Vagina (tissue), 2 donors: ENCODE measurements at places on chromosomes 13 and 19.

DNA sequence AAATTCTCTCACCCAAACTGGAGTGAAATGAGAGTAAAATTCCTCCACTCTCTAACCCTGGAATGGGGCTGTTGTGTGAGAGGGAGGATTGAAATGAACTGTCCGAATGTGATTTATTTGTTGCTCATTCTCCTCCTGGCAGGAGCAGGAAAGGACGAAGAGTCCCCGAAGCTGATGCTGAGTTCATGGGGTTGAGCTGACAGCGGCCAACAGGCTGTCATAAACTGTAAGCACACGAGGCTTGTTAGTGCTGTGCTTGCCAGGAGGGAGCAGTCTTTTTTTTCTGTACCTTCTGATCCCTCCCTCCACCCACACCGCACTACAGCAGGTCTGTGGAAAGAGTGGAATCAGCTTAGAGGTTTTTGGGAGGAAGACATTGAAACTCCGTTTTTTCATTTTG lies 33.1 kb upstream of the ZNF331 start:
- DNase-seq, result no peak

GRCh38 chr19:39449116-39449797 lies 3.9 kb downstream of the SUPT5H start:
- DNase-seq, result no peak

DNA sequence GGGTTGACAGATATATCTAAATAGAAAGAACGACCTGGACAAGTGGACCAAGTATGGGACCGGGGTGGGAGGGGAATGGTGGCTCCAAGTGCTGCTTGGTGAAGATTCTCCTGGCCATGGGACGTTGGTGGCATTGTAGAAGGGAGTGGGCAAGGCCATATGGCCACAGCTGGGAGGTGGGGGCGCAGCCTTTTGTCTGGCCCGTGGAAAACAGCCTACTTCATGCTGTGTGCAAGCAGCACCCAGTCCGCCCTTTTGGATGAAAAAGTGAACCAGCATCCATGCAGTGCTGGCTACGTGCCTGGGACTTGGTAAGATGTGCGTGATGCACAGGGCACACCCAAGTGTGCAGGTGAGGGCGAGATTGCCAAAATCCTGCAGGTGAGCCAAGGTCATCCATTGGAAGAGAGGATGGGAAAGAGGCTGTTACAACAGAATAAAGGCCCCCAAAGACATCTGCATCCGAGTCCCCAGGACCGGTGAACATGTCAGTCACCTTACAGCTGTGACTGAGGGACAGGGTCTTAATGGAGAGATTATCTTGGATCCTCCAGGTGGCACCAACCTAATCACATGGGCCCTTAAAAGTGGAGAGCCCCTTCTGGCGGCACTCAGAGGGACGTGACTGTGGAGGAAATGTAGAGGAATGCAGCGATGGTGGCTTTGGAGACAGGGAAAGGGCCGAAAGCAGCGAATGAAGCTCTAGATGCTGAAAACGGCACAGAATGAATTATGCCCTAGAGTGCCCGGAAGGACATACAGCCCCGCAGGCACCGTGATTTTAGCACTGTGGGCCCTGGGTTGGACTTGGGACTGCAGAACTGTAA lies 40.8 kb downstream of the TEX29 start:
- peak; percentile 91 for DNase-seq

GRCh38 chr13:50596776-50597203 lies 246.7 kb downstream of the DLEU7 start:
- DNase-seq, result no peak

GRCh38 chr13:76307142-76307541 lies 579.1 kb downstream of the KCTD12 start:
- DNase-seq, result no peak

DNA sequence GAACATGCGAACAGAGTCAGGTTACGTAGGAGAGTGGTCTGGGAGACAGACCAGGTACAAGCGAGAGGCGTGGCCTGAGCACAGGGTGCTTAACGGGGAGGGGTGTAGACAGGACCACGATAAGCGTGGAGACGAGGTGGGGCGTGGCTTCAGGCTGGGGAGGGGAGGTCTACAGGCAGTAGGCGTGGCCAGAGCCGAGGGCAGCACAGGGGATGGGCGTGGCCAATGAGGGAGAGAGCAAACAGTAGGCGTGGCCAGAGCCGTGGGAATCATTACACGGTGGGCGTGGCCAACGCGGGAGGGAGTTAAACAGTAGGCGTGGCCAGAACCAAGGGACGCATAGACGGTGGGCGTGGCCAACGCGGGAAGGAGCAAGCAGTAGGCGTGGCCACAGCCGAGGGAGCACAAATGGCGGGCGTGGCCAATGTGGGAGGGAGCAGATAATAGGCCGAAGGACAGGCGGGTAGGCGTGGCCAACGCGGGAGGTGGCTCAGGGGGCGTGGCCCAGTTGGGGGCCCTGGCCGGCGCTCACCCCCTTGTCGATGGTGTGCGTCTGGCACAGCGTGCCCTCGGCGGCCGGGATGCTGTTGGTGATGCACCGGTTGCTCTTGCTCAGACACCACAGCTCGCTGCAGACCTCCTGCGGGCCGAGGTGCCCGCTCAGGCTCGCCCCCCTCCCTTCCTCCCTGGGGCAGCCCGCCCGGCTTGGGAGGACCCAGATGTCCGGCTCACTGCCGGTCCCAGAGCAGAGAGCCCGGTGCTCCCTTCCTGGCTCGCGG lies 15.2 kb upstream of the MYO1F start:
- peak; percentile 97 for DNase-seq

DNA sequence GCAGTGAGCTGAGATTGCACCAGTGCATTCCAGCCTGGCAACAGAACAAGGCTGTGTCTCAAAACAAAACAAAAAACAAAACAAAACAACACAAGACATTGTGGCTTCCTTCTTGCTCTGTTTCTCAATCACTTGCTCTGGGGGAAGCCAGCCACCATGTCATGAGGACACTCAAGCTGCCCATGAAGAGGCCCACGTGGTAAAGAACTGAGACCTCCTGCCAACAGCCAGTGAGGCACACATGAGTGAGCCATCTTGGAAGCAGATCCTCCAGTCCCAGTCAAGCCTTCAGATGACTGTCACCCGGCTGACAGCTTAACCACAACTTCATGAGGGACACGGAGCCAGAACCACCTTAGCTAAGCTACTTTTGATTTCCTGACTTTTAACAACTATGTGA lies 25.2 kb downstream of the CPT1C start:
- no peak for DNase-seq

DNA sequence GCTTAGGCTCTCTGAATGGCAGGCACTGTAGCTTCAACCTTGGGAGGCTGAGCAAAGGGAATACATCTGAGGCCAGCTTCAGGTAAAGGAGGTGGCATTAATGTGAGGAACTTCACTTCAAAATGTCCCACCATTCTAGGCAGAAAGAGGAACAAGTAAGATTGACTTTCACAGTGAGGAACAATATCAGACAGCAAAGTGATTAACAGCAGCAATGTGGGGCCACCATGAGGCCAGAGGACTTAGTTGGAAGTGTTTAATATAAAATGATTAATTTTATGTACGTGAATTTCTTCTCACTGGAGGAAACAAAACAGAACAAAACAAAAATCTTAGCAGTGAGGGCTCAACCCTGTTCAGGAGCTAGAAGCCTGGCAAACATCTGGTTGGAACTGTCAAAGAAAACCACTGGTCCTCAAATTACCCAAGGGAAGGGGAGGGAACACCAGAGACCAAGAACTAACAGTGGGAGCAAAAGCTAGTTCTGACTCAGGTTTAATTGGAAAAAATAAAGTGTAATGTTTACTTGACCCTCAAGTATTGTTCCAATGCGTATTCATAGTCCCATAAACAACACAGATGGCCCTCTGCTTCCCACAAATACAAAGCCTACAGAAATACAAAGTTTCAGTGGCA lies 43.9 kb upstream of the FRY start:
- no peak for DNase-seq

- no peak for DNase-seq
These were observed 56.1 kb upstream of the STK24 start for GRCh38 chr13:98632961-98633360.

DNA sequence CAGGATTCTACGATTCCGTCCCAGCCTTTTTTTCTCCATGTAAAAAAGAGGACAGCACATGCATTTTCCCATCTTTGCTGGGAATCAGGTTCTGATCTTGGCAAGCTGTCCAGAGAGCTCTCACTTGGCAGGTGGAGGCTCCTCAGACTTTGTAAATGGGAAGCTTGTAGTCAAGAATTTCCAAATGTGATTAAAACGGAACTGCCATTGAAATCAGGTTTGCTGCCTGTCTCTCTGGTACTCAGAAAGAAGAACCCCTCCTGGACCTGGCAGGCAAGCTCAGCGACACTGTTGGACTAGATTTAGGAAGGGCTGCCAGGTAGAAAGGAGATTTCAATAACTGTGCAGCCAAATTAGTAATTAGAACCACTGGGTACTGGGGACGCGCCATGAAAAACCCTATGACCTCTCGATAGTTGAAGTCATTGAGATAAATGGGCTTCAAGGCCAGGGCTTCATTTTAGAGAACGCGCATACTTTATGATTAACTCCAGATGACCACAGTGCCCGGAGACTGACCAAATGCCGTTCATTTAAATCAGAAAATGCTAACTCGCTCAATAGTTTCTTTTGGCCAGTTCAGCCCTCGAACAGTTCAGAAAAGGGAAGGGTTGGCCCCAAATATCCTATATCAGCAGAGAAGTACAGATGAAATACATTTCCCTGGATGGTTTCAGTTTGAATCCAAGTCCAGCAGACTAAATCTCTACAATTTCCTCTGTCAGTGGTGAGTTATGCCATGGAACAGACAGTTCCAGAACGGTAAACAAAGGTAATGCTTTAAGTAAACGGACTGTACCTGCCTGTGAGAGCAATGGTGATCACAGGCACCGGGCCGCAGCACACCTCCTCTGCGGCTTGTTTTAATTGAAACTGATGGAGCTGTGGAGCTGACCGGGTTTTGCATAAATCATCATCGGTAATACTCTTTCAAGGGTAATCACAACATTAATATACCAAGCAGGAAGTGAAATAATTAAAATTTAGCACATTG lies 517.4 kb downstream of the RFC3 start:
- DNase-seq, result no peak

DNA sequence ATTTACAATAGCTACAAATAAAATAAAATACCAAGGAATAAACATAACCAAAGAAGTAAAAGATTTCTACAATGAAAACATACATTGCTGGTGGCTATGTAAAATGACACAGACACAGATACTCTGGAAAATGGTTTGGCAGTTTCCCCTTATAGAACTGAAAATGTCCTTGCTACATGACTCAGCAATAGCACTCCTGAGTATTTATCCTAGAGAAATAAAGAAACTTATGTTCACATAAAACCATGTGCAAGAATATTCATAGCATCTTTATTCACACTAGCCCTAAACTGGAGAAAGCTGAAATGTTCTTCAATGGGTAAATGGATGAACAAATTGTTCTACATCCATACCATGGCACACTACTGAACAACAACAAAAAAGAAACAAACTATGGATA lies 100.2 kb upstream of the RFC3 start:
- DNase-seq, result no peak

GRCh38 chr13:45209229-45209628 lies 8.4 kb upstream of the KCTD4 start:
- DNase-seq, result no peak

DNA sequence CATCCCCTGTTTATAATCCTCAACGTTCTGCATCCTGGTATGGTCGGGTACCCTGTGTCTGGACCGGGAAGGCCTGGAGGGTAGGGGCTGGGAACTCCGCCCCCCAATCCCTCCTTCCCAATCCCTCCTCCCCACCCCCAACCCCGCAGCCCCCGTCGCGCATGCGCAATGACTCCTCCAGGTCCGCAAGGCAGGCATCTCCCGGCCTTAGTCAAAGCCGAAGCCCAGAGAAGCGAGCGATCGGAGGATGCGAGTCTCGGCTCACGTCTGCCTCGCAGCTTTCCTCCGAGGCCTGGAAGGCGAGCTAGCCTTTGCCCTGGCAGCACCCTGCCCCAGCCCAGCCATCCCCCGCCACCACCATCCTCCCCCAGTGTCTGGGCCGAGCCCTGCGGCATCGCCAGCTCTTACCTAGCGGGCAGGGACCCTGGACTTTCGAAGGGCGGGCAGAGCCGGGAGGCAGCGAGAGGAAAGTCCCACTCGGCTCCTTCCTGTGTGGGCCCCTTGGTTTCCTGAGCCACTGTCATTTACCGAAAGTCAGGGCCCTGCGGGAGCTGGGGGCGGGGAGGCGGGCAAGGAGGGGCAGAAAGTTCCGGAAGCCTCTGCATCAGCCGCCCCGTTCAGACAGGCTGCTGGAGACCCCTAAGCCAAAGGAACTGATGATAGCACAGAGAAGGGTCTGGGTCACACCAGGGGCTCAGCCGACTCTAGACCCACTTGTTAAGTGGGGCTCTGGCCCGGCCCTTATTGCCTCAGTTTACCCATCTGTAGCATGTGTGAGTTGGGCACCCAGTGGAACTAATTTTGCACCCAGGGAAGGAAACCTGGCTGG lies at the start of gene JAK3:
TSS of gene JAK3 (minus strand) at position 445 of the 829 bp plus-strand sequence. CDS start 3,565 bp downstream, outside the sequence.
- DNase-seq, result no peak
